ENCODE measurements at places on chromosomes 2 and 18.

DNA sequence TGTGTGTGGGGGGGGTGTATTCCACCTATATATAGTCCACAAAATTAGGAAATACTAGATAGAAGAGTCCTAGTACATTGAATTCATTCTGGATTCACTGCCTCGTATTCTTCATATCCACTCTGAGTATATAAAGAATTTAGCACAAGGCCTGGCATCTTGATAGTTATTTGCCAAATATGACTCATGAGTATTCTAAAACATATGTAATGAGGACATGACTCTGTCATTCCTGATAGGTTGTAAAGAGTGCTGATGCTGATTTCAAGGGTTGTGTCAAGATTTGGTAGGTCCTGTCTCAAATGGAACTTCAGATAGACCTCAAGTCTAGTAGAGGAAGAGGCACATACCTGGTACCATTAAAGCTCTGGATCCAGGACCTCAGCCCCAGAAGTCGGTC, 173.4 kb upstream of the BOD1L2 start:
- DNase-seq = no peak

- DNase-seq = no peak
These were observed 89.9 kb downstream of the ERBB4 start for GRCh38 chr2:212448698-212449097.

- no peak for DNase-seq
These were observed 90.3 kb upstream of the TFPI start for GRCh38 chr2:187644486-187644885.

- peak; percentile 74 for DNase-seq
These were observed 16.5 kb downstream of the TWIST2 start for GRCh38 chr2:238864207-238865014.

GRCh38 chr2:9280224-9280623, 73.6 kb downstream of the ASAP2 start:
- no peak for DNase-seq

DNA sequence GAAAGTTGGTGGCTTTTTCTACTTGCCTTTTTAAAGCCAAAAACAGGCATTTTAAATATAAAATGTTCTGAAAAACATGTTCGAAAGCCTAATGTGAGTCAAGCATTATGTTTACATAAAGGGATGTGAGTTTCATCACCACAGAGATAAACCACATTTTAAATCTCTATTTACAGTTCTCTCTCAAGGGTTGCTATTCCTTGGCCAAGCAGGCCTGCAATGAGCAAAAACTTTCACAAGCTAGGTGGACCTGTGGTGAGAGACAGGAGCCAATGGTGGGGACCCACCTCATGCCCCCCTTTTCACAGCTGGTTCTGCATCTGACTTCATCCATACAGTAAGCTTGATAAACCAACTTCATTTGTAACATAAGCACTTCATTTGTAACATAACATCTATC, 65.1 kb downstream of the CUL3 start:
- peak; percentile 10 for DNase-seq

DNA sequence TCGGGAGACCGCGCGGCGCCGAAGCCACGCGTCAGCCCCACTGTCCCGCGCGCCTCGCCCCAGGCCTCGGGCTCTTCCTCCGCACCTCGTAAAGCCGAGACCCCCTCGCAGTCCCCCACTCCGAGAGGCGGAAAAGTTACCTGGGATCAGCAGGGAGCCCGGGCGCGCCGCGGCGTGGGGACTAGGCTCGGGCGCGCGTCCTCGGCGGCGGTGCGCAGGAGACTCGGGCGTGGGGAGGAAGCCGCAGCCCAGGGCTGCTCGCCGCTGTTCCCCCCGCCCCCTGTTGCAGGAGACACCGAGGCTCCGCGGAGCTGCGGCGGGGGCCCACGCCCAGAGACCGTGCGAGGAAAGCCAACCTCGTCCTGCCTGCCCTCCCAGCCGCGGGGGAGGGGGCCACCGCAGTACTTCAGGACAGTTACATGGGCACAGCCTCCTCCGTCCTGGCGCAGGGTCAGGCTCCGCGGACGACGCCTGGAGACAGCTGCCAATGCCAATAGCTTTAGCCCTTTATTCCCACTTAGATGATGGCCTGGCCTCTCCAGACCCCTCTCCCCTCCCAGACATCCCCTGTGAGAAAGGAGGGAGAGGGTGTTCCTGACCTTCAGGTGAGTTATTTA, at the start of gene EPB41L3:
EPB41L3 (minus strand) TSS at position 225 of the 617 bp plus-strand sequence. CDS start 54,814 bp downstream, outside the sequence.
- peak; percentile 6 for DNase-seq

DNA sequence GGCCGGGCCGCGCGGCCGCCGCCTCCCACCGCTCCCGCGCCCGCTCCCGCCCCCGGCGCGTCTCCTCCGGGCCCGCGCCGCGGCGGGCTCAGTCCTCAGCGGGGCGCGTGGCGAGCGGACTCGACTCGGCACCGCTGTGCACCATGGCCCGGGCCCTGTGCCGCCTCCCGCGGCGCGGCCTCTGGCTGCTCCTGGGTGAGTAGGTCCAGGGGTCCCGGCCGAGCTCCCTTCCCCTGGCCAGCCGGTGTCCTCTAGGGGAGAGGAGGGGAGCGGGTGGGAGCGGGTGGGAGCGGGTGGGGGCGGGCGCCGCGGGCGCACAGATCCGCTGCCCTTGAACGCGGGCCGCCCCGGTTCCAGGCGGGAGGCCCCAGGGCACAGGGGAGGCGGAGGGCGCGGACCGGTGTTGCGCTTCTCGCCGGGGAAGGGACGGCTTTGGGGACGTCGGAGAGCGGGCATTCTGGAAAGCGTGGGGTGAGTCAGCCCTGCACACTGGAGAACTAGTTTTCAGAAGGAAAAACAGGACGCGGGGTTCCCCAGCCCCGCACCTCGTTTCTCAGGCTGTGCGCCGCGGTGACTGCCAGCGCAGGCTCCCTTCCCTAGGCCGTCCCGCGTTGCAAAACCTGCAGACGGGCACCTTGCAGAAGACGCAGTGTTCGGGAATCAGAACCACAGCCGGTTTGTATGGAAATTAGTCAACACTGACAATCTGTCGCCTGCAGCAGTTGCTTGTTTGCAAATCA, at the start of gene RAMP1:
RAMP1 (plus strand) TSS at position 91 of the 740 bp plus-strand sequence; CDS start at position 144, 53 bp downstream.
- peak; percentile 34 for DNase-seq

DNA sequence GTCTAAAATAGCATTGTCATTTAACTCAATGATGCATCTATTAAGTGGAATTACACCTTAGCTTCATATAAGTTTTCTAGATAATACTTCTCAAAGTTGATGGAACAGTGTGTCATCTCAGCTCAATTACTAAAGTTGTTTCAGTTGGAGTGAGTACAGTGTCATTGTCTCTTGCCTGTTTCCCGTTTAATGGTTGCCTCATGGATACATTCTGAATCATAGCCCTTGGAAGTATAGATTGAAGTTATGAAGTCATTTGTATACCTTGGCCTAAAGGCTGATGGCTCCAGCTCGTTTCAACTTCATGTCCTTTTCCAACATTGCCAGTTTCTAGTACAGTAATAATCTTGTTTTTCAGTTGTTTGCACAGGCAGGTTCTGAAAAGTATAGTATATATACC, 130.5 kb upstream of the NOSTRIN start:
- DNase-seq = no peak
